C1 segment of cervical spinal cord (tissue), 14 donors: ENCODE measurements at places on chromosomes 1 and 21.

DNA sequence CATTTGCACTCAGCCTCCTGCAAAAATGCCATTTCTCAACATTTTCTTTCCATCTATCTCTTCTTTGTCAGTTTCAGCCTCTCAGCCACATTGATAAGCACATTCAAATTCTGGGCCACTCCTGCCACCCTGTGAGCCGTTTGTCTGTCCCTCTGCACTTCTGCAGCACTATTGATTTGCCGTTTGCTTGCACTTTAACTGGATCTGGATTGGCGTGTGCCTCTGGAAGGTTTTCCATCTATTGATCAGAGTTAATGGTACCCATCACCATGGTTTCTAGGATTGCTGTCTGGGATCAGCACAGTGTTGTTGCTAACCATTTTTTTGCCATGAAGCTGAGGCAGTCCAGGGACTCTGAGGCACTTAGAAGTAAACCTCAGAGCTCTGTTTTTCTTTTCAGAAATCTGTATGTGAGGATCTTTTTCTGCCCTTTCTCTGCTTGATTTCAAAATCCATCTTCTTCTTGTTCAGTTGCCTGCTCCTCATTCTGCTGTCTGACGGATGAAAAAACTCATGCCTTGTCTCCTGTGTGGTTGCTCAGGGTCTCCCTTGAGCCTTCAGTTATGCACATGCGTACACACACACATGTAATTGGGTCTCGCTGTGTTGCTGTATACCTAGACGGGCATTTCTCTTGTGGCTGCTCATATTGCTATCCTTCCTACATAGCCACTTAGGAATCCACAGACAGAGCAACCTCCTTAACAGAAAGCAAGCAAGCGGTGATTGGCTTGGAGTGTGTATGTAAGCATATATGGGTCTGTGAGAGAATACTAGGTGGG lies 67.9 kb downstream of the NOS1AP start:
- no peak for DNase-seq

DNA sequence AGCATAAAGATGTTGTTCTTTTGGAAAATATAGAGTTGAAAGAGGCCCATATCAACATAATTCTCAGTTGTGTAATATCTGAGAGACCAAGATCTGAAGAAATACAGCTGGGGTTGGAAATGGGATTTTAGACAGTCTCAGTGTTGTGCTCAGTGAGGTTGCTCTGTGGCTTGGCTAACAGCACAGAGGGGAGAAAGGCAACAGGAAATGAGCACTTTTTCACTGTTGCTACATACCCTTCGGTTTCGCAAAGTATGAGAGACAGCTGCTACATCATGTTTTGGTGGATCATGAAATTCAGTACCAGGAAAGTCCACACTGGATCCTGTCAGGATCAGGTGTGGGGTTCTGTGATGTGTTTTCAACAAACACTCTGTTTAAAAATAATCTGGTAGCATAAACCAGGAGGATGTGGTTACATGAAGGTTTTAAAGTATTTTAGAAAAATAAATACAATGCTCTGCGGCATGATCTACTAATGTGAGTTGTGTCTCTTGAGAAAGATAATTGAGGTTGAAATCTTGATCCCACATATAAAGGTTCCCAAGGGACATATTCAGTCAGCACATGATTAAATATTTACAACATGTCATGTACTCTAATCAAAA lies 7.0 kb upstream of the GPR88 start:
- DNase-seq: no peak

DNA sequence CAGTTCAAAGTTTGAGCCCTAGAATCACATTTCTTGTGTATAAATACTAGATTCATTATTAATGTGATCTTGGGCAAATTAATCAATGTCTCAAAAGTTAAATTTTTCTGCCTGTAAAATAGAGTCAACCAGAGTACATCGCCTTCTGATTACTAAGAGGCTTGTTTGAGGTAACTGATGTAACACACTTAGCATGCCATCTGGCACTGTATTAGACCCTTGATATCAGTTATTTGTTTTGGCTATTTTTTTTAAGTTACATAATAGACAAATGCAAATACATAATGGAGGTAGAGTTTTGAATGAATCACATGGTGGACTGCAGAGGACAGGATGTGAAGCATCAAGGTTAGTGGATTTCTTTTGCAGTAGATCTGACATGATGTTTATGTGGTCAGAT lies 298.4 kb downstream of the ADGRL2 start:
- no peak for DNase-seq

GRCh38 chr1:108059945-108060344 lies 95.0 kb upstream of the VAV3 start:
- no peak for DNase-seq
